Cerebellar nuclear complex (tissue), 1 donor: ENCODE measurements at places on chromosomes 6 and 20.
A peak's percentile ranks its signal among the peaks of the same experiment; 100 is the strongest.

DNA sequence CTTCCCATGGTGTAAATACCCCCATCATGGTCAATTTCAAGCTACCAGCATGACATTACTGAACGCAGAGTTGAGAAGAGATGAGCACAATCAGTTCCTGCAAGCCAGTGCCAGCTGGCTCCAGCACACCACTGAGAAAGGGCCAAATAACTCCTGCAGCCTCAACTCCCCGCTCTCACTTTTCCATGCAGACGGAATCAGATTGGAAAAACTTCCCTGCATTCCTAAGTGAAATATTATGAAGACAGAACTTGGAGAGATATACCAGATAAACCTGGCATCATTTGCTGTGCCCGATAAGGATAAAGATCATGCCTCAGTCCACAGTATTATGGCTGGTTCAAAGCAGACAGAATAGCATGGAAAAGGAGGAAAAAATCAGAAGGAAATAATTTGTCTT, 56.7 kb downstream of the FILIP1 start:
- DNase-seq, result no peak

DNA sequence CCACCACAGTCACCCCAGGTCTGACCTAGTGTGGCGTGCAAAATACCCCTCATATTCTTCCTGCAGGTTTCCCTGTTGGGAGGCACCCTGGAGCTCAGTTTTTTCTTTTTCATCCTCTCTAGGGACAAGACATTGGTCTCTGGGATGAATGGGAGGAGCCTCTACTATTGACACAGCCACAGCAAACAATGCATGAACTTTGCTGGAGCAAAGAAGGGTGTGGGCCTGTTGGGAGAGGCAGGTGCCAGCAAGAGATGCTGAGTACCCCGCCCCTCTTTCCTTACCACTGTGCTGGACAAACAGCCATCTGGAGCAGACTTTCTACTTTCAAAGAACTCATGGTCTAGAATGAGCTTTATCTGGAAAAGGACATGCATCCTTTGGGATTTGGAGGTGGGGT, 10.1 kb downstream of the TGM3 start:
- DNase-seq, result no peak

- no peak for DNase-seq
Observed at GRCh38 chr6:44190715-44191114, 26.0 kb upstream of the MYMX start.

- no peak for DNase-seq
Observed at GRCh38 chr6:514396-514978, 122.9 kb downstream of the IRF4 start.

GRCh38 chr6:96110878-96111277, 95.1 kb downstream of the FUT9 start:
- DNase-seq, result no peak

DNA sequence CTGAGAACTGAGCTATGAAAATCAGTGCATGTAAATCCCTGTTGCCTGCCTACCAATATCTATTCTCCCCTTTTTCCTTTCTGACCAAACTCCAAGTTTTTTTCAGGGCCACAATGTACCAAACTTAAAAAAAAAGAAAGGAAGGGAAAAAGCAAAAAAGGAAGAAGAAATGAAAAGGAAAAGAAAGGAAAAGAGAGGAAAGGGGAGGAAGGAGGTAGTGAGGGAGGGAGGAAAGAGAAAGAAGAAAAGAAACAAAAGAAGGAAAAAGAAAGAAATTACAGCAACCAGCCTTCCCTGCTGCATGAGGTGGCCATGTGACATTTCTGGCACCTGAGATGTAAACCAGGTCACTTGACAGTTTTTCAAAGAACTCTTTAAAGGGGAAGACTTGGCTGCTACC, 4.4 kb downstream of the CNKSR3 start:
- no peak for DNase-seq

- DNase-seq, result no peak
Observed at GRCh38 chr20:48657426-48658197, 170.2 kb downstream of the PREX1 start.

DNA sequence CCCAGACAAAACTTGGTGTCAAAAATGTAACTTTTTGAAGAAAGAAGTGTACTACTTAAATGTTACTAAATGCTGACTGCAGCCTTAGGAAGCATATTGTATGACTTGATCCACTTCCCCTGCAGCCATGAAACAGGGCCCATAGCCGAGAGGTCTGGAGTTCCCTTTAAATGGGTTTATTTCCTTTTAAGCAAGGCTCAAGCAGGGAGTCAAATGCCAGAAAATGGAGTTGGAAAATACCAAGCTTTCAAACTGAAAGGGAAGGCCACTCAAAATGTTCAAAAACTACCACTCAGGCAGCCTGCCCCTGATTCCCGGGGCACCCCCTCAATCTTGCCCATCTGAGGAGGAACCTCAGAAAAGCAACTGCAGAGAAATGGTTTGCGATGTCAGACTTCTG, 43.3 kb downstream of the SLC22A23 start:
- DNase-seq, result no peak

GRCh38 chr20:46586724-46587123, 36.3 kb upstream of the OCSTAMP start:
- no peak for DNase-seq

GRCh38 chr6:158564243-158565121, 4.6 kb downstream of the TMEM181 start:
- DNase-seq, result no peak

DNA sequence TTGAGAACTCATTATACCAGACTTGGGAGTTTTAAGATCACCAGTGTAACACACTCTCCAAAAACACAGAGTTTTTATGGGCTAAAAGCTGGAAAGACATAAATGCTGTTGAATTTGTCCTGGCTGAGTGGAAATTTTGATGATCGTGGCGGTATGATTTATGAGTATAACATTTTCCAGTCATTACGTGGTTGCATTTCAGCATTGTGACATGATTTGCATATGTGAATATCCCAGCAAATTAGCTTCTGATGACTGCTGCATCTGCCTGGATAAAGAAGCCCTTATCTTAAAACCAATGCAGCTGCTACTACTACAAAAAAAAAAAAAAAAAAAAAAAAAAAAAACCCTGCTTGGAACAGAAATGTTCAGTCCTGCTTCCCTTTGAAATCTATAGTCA, 850.9 kb downstream of the TFAP2A start:
- DNase-seq, result no peak

DNA sequence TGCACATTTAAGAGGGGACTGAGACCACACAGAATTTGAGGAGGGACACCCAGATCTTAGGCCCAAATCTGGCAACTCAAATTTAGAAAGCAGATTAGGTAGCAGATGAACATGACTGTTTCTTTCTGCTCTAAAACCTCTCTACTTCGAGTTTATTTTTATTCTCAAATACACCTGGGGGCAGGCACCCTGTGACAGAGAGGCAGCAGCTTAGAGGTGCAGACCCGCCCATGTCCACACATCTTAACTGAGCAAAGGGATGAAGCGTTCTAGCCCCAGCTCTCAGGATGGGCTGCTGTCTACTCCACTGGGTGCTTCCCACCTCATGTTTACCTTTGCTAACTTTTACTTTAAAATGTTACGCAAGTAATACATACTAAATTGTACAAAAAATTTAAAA, 125.0 kb downstream of the SLC23A2 start:
- DNase-seq, result no peak

DNA sequence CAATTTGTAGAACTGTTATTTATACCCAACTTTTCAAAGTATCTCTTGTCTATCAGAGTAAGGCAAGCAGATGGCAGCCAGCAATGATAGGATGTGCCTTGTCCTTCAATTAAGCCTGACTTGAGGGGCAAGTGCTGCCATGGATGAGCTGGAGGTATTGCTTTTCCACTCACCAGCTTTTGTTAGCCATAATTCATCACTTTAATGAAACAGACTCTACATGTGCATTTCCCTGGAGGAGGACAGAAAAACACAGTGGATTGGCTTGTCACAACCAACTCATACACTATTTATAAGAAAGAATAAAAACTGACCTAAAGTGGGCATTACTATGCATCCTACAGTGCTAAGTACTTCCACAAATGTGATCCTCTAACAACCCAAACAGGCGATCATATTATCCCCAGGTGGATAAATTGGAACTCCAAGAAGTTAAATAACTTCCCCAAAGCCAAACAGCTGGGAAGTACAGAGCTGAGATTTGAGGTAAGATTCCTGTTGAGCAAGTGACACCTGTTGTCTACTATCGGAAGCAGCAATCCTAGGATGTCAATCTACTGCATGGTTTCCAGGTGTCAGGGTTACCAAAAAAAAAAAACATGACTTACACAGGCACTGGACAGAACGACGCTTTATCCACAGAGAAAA, 73.9 kb upstream of the NRSN1 start:
- DNase-seq, result no peak

DNA sequence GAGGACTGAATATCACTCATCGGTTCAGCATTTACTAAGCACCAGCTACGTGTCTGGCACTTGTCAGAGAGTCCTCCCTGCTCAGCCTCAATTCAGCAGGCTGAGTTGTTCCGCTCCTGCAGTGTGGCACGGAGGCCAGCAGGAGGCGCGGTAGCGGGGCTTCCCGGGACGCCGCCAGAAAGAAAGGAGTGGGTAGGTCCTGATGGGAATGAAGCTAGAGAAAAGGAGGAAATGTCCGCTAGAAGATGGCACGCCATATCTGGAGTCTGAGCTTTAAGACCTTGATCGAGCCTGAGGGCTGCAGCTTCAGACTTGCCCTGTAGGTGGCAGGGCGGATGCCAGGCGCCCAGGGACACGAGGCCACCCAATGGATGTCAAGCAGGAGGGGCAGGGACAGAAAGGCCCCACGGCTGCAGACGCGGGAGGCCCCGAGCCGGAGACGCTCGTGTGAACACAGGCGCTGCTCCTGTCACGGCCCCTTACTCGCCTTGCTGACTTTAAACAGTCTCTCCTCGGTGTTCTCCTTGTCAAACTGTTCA, 18.7 kb downstream of the SERPINB6 start:
- peak; percentile 51 for DNase-seq

- DNase-seq, result no peak
Observed at GRCh38 chr20:44354979-44355497, 461 bp upstream of the HNF4A start.

GRCh38 chr20:58579819-58580473, 64.7 kb upstream of the APCDD1L start:
- DNase-seq, result no peak

DNA sequence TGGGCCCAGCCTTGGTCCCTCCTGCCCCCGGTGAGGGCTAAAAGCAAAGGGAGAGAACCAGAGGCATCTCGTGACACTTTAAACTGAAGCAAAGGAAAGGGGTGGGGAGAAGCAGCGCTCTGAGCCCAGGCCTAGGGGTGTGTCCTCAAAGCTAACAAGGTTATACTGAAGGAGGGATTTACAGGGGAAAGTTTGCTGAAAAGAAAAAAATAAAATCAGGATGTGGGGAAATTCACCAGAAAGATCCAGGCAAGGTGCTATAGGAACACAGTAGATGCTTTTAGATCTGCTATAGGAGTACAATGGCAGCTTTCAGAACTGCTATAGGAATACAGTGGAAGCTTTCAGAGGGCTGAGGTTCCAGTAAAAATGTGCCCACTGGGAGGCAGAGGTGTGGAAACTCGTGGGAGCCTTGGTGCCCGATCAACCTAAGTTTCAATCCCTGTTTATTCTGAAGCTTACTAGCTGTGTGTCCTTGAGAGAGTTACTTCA, at the start of gene COL9A1:
COL9A1 (minus strand) TSS at position 51 of the 492 bp plus-strand sequence. CDS start 160 bp downstream, outside the sequence.
- no peak for DNase-seq

GRCh38 chr6:79240509-79240908, 6.0 kb upstream of the HMGN3 start:
- DNase-seq, result no peak

- no peak for DNase-seq
Observed at GRCh38 chr6:112899541-112899940, 552.4 kb downstream of the RFPL4B start.

GRCh38 chr6:34601706-34602105, 45.6 kb upstream of the SPDEF start:
- peak; percentile 76 for DNase-seq

GRCh38 chr6:157135691-157136090, 187.6 kb downstream of the TMEM242 start:
- DNase-seq, result no peak

GRCh38 chr6:31363811-31364210, 6.8 kb upstream of the HLA-B start:
- no peak for DNase-seq

GRCh38 chr6:169589293-169589692, 112.5 kb downstream of the WDR27 start:
- no peak for DNase-seq

- no peak for DNase-seq
Observed at GRCh38 chr6:130182466-130182865, 40.3 kb downstream of the SAMD3 start.

DNA sequence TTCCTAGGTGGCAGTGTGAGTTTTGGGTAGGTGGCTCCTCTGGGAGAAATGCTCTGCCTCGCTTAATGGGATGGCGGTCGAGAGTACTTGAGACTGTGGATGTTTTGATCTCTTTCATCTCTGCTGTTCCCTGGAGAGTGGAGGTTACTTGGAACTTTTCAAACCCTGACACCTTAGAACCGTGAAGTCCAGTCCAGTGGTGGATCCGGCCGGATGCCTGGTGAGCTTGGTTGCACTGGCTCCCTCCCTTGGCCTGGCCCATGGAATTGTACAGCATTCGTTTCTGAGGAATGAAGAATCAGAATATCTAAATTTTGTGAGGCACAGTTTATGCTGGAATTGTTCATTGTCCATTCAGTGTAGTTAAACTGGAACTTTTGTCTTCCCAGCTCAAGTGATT, 51.0 kb downstream of the CSE1L start:
- DNase-seq, result no peak

DNA sequence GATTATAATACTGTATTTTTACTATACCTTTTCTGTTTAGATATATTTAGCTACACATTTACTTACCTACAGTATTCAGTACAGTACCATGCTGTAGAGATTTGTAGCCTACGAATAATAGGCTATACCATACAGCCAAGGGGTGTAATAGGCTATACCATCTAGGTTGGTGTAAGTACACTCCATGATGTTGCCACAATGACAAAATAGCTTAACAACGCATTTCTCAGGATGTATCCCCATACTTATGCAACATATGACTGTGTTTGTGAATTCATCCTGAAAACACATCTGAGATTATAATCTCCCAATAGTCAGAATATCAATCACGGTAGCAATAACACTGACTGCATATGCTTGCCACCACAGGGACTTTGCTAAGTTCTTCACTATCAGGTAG, 20.7 kb downstream of the B4GALT5 start:
- DNase-seq, result no peak

DNA sequence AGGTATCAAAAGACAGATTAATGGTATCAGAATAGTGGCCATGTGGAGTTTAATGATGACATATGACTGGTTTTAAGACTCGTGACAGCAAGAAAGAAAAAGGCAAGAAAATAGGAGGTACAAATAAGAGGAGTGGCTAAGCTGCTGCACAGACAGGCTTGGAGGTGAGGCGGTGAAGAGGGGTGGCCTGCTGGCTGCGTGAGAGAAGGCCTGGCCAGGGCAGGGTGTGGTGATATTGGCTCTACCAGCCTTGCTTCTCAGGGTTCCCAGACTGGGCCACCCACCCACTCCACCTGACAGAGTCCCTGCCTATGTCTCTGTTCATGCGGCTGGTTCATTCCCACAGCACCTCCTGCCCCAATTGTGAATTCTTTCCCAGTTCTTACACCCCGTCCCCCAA, 106.7 kb downstream of the FOXC1 start:
- DNase-seq, result no peak
